ENCODE measurements at places on chromosomes 5 and 9.

GRCh38 chr9:84788803-84789462 is 119.4 kb downstream of the NTRK2 start:
- DNase-seq, result no peak

GRCh38 chr9:97550386-97550785 is 48.9 kb downstream of the TMOD1 start:
- no peak for DNase-seq

GRCh38 chr9:121082075-121082474 is 7.3 kb downstream of the CNTRL start:
- DNase-seq, result no peak

DNA sequence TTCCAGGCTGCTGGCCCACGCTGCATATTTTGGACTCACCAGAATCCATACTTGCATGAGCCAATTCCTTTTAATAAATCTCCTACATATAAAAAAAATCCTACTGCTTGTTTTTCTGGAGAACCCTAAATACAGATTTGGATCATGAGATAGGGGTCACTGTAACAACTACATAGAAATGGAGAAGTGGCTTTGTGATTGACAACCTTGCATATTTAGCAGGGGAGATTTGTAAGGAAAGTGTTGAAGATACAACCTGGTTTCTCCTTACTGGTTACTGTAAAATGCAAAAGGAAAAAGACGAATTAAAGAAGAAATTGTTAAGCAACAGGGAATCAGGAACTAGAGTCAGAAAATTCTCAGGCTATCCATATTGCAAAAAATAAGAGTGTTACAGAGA is 74.8 kb downstream of the HABP4 start:
- DNase-seq, result no peak

- no peak for DNase-seq
Measured at GRCh38 chr9:20805766-20806165, 121.7 kb downstream of the FOCAD start.

DNA sequence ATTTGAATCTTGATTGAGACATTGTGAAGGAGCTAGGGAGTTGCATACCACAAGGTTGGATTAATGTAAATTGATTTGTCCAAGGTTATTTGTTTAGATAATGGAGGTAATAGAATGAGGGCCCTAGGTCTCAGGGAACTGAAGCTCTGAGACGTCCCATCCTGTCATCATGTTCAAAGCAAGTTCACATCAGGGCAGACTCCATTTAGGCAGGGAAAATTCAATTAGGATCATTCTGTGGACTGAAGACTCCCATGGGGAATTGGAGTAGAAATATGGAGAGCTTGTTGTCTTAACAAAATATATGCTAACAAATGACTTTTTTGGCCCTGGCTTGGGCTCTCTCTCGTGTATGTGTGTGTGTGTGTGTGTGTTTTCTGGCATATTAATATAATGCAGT is 722.0 kb upstream of the ADAMTS16 start:
- no peak for DNase-seq

- DNase-seq, result no peak
Measured at GRCh38 chr5:36389245-36389644, 87.5 kb upstream of the RANBP3L start.

GRCh38 chr5:76331126-76331525 is 72.0 kb upstream of the IQGAP2 start:
- no peak for DNase-seq

- no peak for DNase-seq
Measured at GRCh38 chr5:96718635-96719077, 56.5 kb downstream of the CAST start.

DNA sequence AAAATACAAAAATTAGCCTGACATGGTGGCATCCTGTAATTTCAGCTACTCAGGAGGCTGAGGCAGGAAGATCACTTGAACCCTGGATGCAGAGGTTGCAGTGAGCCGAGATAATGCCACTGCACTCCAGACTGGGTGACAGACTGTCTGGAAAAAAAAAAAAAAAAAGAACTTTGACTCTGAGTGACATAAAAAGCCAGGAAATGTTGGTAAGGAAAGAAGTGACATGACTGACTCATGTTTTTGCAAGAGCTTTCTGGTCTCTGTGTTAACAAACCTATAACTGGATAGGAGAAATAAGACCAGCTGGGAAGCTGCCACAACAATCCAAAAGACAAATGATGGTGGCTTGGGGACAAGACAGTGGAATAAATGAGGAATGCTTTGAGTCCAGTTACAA is 272.1 kb downstream of the HINT1 start:
- DNase-seq, result no peak

Data from stimulated activated CD4-positive, alpha-beta T cell treated with anti-CD3 and anti-CD28 coated beads, TNF-alpha, amount 100 ng/mL, for 4 hours (primary cell).